ENCODE measurements at places on chromosomes 6 and 20.
A peak's percentile ranks its signal among the peaks of the same experiment; 100 is the strongest.

DNA sequence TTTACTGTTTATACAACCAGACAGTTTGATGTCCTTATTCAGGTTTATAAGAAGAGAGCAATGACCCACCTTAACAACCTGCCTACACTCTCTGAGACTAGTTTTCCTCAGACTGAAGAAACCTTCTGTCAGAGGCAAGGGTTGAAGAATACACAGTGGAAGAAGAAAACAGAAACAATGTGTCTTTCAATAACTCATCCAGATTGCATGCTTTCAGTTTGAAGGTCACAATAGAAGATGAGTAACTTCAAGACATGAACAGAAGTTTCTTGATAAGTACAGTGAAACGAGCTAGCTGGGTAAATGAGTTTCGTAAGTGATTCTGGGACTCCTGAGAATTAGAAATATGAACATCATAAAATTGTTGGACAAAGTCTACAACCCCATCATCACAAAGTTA, 141.7 kb downstream of the STXBP5 start:
- no peak for DNase-seq

DNA sequence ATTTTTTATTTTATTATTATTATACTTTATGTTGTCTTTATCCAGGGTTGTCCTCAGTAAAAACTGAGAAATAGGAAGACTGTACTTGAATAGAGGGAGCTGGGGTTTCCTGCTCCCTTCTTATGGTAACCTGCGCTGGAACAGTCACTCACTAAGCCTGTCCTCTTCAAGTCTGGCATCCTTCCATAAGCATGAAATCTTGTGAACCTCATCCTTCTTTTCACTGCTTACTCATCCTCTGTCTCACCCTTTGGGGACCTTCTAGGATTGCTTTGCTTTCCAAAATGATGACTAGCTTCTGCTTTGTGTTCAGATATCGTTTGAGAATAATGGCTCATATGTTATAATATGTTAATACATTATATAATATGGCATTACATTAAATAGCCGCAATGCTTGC, 90.6 kb downstream of the C6orf118 start:
- no peak for DNase-seq

- no peak for DNase-seq
Observed at GRCh38 chr6:10415617-10416480, 975 bp upstream of the TFAP2A start.

DNA sequence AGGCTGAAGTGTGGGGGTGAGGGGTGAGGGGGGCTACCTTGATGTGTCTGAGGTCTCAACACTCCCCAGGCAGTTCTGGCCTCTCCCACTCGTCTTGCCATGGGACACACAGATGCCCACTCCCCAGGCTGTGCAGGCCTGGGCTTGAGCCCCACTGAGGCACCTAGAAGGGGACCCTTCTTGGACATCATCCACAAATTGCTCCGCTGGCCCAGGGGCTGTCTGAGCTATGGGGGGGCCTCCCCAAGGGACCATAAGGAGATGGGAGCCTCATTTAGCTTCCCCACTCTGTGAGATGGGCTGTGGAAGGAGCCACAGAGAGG, 155.5 kb upstream of the MLN start:
- DNase-seq, result no peak

DNA sequence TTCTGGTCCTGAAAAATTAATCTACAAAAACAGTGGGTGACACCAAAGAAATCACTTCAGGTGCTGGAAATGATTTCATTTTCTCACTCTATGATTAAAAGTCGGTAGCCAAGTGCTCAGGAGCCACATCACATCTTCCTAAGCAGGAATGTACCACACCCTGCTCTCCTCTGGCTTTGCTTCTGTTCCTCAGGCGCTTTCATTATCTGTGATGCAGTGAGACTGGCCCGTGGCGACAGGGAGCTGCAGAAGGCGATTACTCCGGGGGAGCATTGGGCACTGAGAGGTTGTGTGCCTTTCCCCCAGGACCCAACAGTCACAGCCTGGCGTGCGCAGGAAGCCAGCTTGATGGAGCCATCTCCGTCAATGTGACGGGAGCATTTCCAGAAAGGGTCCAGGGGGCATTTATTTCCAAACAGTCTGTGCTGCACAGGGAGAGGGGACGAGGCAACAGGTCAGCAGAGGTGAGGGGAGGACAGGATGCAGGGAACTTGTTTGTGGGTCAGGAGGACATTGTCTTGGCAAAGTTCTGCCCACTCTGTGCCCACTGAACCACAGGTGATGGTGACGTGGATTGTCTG, 5.6 kb upstream of the ZNF831 start:
- no peak for DNase-seq

DNA sequence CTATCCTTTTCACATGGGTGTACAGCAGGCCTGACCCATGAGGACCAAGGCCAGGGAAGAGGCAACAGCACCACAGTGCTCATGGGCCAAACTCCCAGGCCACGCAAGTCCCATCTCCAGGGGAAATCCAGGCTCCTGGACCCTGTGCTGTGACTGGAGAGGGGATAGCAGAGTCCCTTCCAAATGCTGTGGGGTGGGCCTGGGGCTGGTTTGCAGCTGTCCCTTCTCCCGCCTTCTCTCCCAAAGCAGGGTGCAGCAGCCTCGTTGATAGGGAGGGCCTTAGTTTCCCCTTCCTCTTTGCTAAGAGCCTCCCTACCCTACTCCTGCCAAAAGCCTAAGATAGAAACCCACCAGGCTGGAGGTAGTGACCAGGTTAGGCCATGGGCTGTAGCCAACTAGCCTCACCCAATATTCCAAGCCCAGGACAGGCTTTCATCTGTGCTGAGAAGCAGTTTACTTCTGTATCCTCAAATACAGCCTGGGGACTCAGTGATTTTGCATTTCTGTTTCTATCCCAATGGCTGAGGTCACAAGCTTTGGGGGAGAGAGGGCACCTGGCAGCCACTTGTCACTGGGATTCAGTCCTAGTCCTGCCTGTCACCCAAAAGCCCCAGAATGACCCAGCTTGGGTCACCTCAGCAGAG, 1.4 kb downstream of the CTSZ start:
- DNase-seq, result no peak

- DNase-seq, result no peak
Observed at GRCh38 chr6:142162780-142163179, 15.7 kb downstream of the VTA1 start.

- no peak for DNase-seq
Observed at GRCh38 chr6:126614642-126615504, 275.0 kb downstream of the CENPW start.

DNA sequence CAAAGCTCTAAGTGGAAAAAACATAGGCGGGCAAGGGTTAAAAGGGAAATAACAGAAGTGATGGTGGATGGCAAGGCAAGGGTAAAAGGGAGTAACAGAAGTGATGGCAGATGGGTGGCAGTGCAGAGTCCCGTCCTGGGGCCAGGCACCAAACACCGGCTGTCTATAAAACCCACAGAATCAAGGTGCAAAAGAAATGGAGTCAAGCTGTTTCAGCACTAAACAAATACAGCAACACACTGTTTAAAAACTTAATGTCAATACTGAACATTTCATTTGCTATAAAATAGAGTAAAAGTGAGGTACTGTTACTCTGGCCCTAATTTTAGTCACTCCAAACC, 87.6 kb downstream of the MAN1A1 start:
- no peak for DNase-seq

- no peak for DNase-seq
Observed at GRCh38 chr6:115055579-115055978, 712.8 kb upstream of the HS3ST5 start.

DNA sequence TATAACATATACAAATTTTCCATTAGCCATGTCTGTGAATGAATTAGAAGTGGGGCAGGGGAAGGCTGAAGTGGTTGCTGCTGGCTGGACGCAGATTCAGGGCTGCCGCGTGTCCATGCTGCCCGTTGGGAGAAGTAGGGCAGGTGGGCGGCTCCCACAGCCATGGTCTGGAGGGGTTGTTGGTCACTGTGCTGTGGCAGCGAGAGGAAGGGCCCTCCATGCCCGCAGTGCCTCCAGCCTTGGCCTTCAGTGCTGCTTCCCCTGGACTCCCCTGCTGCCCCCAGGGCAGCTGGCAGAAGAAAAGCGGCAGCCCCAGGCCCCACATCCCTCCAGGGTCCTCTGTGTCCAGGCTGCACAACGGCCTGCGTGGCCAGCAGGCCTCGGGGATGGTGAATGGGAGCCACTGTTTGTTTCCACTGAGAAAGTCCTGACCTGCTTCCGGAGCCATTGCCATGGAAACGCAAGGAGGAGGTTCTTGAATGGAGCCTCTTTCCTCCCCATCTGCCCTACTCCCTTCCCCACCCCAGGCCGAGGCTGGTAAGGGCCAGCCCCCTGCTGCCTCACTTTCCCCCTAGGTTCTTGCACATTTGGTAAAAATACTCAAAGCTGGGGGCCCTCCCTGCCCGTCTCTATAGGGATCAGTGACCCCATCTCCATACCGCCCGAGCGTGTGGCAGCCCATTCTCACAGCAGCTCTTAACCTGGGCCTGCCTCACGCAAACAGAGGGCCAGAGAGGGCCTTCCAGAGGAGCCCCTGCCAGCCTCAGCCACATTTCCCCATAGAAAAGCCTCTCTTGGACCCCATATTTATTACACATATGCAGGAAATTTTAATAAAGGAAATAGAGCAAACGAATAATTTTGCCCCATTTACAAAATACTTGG, 113.3 kb downstream of the SASH1 start:
- DNase-seq, result no peak

DNA sequence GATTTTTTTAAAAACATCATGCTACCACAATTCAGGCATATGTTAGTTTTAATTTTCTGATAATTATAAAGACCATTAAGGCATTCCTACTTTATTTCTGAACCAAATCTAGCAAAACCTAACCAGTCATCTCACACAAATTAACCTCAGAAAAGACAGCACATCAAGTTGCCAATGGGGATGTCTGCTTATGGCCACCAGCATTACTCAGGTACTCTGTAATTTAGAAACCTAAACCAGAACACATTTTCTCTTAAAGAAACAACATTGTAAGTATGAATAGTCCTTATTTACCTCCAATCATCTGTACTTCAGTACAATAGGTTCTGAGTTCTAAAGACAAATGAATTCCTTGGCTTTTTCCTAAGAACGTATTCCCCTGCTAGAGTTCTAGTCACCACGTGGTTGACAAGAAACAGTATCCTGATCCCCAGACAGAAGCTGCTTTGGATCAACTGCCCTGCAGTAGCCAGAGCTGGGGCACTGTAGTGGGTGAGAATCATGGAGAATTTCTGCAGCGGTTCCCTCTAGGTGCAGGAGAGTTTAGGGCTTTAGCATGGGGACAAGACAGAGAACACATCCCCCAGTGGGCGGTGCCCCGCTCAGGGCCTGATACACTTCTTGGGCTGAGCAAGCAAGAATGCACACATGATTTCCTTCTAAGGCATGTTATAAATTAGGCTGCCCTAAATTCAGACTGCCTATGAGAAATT, 15.4 kb downstream of the GCLC start:
- DNase-seq, result no peak

DNA sequence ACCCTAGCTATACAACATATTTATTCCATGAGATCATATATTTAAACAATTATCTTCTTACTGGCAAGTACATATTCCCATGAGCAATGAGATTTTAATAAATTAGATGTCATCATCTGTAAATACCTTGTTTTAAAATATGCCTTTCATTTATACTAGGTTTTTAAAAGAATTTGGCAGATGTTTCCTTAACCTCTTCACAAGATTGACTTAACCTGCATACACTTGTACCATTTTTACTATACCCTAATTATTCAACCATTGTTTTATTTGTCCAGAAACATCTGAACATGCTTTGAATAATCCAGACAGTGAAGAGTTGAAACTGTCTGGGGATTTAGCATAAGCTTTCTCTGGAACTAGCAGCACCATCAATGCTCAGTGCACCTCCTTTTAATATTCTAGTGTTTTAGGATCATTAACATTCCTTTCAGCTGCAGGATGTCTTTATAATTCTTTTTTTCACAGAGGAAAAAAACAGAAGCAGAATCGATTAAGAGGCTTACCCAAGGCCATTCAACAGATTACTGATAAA, 188.0 kb upstream of the TENT5A start:
- DNase-seq, result no peak

DNA sequence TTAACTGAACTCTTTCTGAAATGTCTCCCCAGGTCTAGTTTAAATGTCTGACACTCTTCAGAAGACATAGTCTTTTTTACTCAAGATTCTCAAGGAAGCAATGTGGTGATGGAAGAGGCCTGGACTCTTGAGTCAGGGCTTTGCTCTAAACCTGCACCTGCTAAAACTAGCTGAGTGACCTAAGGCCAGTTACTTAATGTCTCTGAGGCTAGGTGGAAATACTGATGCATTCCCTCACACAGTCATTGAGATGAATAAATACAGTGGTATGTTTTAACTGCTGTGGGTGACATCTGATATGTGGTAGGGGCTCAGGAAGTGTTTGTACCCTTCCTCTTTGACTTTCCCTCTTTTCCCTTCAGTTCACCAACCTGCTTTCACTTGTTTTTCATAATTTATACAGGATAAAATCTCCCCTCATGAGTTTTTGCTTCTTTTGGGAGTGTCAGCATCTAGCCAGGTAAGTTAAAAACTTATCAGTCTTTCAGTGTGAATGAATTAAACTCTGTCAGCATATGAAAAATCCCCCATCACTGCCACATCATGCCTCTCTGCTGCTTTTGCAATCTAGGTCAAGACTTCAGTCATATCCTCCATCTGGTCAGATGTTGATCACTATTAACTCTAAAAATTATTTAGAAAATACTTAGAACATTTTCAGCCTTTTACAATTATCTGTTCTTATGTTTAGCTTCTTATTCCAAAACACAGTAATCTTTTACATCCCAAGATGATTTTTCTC, 178.7 kb upstream of the TNFAIP3 start:
- DNase-seq, result no peak

DNA sequence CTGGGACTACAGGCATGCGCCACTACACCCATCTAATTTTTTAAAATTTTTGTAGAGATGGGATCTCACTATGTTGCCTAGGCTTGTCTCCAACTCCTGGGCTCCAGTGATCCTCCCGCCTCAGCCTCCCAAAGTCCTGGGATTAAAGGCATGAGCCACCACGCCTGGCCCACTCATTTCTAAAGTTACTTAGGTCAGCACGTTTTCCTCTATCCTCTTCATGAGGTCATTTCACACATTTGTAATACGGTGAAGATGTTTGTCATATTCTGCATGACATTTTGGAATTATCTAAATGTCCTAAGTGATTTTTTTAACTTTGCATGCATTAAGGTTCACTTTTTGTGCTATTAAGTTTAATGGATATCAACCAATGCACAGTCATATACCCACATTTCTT, 11.9 kb upstream of the SOX12 start:
- no peak for DNase-seq

DNA sequence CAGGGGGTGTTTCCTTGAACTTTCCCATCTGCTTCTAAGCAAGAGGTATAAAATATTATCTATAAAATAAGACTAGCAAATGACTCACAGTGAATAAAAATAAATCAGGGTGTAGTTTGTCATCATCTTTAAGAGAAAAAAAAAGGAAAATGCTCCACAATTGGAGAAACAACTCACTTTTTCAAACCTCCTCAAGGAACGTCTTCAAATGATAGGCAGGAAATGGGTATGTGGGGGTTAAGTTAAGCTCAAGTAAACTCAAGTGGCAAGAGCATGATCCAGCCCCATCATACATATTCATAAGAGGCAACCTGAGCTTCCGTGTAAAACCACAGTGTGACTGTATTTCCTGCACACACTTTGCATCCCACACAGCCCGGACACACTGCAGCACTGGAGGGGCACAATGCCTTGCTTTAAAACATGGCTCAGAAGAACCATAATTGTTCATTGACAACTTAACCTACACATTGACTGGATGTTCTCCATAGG, 58.5 kb upstream of the CEP85L start:
- DNase-seq, result peak; percentile 66

Measured in stimulated activated CD4-positive, alpha-beta T cell treated with anti-CD3 and anti-CD28 coated beads, Interleukin-4, amount 100 ng/mL, for 1 hour (primary cell).